ENCODE measurements at places on chromosomes 2 and 18.

GRCh38 chr18:33844232-33844631, 266.2 kb downstream of the ASXL3 start:
- no peak for DNase-seq

DNA sequence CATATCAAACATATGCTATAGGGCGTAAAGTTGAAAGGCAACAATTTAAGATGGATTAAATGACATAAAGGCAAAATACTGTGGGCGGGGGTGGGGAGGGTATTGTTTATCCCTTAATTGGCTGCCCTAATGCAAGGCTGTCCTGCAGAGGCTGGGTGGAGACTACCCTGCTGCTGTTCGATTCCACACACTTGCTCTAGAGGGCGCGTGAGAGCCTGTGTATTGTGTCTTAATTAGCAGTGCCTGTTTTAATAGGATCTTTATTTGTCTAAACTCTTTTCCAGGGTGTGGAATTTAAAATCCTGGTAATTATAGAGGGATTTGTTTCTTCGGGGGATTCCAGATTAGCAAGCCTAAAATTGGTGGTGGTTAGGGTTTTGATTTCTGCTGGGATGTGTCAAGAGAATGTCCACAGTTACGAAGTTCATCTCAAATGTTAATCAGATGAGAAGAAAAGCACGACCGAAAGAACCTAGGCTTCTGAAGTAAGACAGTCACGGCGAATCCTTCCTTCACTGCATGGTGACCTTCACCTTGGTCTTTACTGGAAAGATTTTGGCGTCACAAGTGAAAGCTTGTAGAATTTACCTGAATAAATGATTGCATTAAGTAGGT, 103.5 kb upstream of the MAP3K20 start:
- DNase-seq = no peak

DNA sequence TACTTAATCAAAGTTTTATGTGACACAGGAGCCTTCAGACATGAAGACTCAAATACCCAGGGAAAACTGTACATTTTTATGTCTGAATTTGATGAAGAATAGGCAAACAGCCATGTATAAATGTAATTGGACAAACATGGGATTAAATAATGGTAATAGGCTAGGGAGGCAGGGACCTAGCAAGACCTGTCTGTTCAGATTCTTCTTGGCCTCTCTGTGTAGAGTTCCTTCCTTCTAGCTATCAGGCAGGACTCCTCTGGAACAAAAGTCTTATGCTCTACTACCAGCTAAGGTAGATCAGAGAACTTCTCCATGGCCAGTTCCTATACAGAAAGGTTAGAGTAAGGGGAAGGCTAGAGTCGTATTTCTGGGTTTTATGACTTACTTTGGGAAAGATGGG, 9.5 kb upstream of the PARD3B start:
- DNase-seq = no peak

GRCh38 chr2:237456200-237456843, 30.7 kb upstream of the MLPH start:
- DNase-seq = no peak

DNA sequence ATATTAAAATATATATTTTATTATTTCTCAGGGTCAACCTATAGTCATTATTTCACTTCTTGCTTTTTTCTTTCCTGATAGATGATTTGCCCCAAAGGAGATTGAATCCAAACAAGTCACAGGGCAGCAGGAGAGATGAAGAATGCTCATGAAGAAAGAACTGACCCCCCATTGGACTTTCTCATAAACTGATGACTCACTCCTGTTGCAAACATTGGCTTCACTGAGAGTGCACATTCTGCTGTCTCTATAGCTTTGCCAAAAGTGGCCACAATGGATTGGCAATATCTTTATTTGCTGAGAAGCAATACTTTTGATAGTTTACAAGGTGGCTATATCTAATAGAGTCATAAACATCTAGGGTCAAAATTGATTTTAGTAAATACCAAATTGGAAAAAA, 55.9 kb upstream of the ZNF385B start:
- no peak for DNase-seq

DNA sequence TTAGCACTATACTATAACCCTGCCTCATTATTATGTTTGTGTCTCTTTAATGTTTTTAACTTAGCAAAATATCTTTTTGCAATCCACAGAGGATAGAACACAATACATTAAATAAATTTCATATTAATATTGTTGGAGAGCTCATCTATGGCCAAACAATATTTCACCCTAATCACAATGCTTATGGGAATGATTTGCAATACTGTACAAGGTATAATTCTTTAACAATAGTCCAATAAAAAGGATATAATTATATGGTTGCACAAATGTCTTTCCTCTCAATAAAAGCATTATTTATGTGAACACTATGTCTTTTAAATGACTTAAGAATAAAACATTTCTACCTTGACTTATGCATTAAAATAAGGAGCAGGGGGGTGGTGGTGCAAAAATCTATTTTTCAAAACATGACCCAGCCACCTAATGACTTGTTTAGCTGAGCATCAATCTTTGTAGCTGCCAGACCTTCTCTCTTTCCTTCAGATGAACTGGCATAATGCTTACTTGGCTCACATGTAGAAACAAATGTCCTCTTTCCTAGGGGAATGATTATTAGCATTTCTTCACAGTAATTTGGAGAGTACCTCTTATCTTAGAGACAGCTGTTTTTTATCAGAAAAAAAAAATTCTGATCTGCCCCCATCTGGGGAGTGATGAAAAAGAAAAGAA, 1933.6 kb upstream of the LRRTM1 start:
- no peak for DNase-seq

- no peak for DNase-seq
Measured at GRCh38 chr2:168174756-168175155, 72.6 kb downstream of the STK39 start.

DNA sequence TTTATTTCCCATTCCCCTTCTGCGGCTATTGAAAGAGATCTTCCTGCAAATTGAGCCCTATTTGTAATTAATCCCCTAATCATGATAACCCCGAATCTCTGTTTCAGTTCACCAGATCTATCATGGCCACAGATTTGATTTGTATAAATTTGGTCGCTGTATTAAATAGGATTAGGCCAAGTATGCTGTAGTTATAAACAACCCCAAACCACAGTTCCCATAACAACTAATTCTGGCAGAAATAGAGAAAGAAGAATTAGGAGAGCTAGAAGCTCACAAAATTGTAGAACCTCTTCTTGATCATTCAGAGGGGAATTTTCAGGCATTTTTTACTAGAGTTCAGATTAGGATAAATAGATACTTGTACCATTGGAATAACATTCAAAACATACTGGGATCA, 433.7 kb upstream of the TNP1 start:
- no peak for DNase-seq

DNA sequence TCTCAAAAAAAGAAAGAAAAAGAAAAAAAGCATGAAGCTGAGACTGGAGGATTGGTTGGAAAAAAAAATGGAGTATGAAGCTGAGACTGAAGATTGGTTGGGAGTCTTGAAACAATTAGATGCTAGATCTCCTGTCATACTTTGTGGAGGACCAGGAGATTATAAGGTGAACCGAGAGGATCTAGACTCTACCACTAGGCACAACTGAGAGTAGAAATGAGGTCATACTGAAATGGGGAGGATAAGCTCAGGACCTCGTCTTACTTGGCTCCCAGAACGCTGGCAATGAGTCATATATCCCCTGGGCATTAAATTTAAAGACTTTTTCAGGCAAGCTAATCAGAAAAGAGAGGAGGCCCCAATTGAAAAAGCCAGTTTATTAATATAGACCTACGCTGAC, 3.3 kb upstream of the ORC2 start:
- DNase-seq = no peak

DNA sequence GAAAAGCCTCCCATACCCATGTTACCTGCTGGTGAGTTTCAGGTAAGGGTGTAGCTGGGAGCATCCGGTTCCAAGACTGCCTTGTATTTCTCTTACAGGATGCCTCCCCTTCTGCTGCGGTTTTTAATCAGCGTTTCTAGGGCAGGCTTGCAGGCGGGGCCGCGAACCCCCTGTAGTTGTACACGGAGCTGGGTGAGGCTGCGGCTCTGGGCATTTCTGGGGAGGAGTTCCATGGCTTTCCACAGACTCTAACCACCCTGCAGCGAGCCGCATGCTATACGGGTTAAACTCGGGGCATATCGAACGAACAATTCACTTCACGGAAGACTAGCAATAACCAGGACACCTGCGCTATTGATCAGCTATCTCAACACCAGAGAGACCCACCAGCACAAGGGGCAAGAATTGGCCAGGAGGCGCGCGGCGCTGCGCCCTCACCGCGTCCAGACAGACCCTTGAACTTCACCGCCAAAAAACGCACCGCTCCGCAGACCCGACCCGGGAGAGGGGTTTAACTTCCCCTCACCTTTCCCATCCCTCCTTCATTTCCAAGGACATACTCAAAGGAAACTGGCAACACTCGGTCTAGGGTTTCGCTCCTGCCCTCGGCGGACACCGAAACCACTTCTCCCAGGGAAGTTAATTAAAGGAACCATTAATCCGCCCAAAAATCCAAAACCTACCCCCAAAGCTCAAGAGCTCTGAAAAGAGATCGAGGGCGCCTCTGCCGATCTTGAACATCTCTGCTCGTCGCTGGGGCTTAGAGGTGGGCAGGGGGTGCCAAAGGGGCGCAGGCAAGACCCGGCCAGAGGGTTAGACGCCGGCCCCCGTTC, 909 bp downstream of the TGFA start:
- no peak for DNase-seq

DNA sequence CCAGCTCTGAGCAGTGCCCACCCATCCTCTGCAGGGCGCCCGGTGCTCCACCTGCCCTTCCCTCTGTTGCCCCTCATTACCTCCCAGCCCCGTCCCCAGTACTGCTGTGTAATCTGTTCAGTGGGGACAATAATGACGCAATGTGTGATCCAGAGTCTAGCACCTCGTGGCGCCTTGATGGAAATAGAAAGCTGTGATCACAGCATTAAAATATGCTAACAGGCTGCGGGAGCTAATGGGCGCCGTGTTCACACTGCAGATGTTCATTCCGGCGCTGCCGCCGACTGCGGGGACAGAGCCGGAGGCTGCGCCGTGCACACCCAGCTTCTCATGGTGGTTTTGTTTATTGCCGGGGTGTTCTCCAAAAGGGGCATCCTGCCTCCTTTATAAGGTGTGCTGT, 235.2 kb downstream of the LDLRAD4 start:
- DNase-seq = no peak

GRCh38 chr2:171541202-171541887, 19.1 kb downstream of the CYBRD1 start:
- DNase-seq = no peak

DNA sequence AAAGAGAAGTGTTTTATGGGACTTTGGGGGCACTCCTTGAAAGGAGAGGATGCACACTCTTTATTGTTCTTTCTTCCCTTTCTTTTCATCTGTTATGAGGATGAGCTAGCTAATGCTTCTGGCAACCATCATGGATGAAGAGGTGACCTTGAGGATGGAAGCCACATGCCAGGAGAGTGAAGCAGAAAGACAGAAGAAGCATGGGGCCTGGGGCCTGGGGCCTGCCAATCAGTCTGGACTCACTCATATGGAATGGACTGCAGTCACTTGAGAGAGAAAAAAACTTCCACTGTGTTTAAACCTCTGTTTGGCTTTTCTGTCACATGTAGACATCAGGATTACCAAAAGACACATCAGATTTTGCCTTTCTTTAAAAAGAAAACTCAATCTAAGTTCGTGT, 35.8 kb upstream of the ZFP36L2 start:
- no peak for DNase-seq

DNA sequence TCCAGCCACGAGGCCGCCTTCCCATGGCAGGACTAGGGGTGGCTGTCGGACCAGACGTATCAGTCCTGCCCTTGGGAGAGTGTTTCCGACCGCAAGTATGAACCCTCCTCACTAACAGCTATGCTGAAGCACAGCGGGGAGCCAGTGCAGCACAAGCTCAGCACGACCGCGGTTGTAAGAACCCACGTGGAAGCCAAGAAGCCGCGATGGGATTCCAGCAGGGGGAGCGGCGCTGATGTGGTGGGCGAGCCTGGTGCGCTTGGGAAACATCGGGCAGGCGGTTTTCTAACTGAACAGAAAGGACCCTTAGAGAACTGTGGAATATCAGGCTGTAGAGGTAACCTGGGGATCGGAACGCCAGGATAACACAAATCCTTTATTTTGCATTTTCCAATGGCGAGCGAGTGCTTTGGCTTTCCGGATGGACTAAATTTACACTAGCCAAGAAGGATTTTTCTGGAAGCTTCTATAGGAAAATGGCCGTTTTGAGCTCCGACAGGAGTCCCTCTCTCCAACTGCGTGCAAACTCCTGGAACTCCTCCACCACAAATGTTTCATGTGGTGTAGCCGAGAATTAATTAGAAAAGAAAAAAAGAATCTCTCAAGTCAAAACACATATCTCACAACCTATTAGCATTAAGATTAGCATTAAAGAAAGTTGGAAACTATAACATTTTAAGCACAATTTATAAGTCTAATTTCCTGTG, 132.0 kb upstream of the MYCN start:
- DNase-seq = no peak

- DNase-seq = no peak
Measured at GRCh38 chr2:153387203-153387602, 91.4 kb downstream of the RPRM start.

- no peak for DNase-seq
Measured at GRCh38 chr2:140465301-140465700, 1665.5 kb downstream of the LRP1B start.

DNA sequence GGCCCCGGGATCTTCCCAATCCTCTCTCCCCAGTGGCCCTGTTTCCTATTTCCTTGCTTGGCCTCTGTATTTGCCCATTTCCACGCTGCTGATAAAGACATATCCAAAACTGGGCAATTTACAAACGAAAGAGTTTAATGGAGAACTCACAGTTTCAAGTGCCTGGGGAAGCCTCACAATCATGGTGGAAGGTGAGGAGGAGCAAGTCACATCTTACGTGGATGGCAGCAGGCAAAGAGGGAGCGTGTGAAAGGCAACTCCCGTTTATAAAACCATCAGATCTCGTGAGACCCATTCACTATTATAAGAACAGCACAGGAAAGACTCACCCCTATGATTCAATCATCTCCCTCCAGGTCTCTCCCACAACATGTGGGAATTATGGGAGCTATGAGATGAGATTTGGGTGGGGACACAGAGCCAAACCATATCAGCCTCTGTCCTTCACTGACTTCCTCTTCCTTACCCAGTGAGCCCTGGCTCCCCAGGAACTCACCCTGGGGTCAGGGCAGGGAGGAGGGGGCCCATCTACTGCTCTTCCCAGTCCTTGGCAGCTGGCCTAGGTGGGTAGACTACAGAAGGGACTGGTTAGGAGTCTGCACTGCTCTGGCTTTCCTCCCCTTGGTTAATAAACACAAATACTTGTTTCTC, 105.8 kb upstream of the MYCN start:
- DNase-seq = no peak

GRCh38 chr2:222738809-222739208, 67.4 kb downstream of the MOGAT1 start:
- no peak for DNase-seq
